ENCODE measurements at places on chromosomes 2 and 18. TPM values are rescaled to one million over a fixed set of nuclear protein-coding genes. Genes with fewer than 3 reads are reported as not detected.

DES gene
- 3.5 TPM for total RNA-seq

DNA sequence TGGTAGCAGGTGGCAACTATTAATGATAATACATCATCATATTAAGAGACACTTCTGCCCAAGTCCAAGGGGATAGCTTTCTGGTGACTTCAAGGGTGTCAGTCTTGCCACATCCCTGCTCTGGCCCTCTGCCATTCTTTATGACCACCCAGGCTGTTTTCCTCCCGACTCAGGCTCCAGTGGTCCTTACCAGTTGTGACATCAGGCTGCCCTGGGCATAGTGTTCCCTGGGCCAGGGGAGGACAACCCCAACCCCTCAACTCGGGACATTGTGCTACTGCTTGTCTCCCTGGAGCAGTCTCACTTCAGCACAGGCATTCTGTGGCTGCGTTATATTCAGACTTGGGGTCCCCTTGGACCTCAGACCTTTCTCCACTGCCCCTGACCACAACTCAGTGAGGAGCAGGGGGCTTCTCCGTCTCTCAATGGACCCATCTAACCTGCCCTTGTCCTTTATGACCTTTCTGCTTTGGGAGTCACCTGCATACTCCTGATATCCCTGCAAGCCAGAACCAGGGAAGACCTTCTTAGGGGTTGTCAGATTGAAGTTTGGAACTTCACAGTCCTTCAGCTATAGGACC is 12.8 kb downstream of the DNAJB2 start:
- H3K27ac ChIP-seq = no peak overlapping the region
- no peaks in the 10 kb centered on the region for H3K36me3 ChIP-seq
- no peak for DNase-seq
- H3K27me3 ChIP-seq = peaks cover 43% of the 10 kb centered on the region
- peaks cover 15% of the 10 kb centered on the region for H3K4me1 ChIP-seq

GRCh38 chr2:232483923-232484627 is 3.6 kb downstream of the ECEL1 start:
- peaks cover 56% of the 10 kb centered on the region for H3K27me3 ChIP-seq
- H3K4me1 ChIP-seq = peaks cover 11% of the 10 kb centered on the region
- no peak overlapping the region for H3K4me3 ChIP-seq
- no peaks in the 10 kb centered on the region for H3K36me3 ChIP-seq

DNA sequence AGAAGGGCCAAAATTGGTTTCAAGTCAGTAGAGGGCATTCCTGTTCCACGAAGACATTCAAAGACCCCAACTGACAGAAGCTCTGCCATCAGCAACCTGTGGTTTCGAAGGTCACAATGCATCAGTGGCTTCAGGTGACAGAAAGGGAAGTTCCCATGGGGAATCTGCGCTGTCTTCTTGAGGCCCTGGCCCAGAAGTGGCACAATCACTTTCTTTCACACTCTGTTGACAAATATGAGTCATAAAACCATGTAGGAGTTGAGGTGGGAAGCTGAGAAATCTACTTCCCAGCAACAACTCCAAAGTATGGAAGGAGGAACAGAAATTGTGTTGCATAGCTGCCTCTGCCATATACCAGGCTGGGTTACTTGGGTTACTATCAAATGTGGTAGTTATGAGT is 621.1 kb upstream of the FANCL start:
- peaks cover 9% of the 10 kb centered on the region for H3K27me3 ChIP-seq
- H3K4me1 ChIP-seq = peaks cover 32% of the 10 kb centered on the region
- no peak for DNase-seq
- no peaks in the 10 kb centered on the region for H3K36me3 ChIP-seq

- peaks cover 6% of the 10 kb centered on the region for H3K36me3 ChIP-seq
- H3K4me3 ChIP-seq = no peak overlapping the region
- H3K27me3 ChIP-seq = peaks cover 23% of the 10 kb centered on the region
- DNase-seq = no peak
- H3K4me1 ChIP-seq = peaks cover 2% of the 10 kb centered on the region
These were observed 172.0 kb downstream of the MGAT5 start for GRCh38 chr2:134425724-134426496.

DNA sequence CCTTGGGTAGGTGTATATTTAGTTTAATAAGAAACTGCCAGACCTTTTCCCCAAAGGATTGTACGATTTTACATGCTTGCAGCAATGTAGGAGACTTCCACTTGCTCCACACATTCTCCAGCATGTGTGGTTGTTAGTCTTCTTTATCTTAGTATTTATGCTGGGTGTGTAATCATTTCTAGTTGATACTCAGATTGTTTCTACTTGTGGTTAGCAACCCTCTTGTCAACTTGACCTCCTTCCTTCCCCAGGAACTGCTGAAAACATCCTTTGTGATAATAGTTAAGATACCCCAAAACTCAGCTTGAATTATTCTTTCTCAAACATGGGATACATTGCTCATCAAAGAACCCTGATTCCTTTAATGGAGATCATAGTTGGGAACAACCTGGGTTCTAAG is 37.2 kb upstream of the CYBRD1 start:
- H3K27ac ChIP-seq = peak overlapping the region; percentile 12
- DNase-seq = no peak
- peaks cover 17% of the 10 kb centered on the region for H3K36me3 ChIP-seq
- no peak overlapping the region for H3K4me3 ChIP-seq

GRCh38 chr2:55511508-55512124 is 7.9 kb upstream of the CFAP36 start:
- no peaks in the 10 kb centered on the region for H3K27me3 ChIP-seq
- H3K36me3 ChIP-seq = no peaks in the 10 kb centered on the region
- H3K4me3 ChIP-seq = no peak overlapping the region
- DNase-seq = peak; percentile 20
- no peaks in the 10 kb centered on the region for H3K4me1 ChIP-seq
- no peak overlapping the region for H3K27ac ChIP-seq

GRCh38 chr2:117720765-117721164 is 93.7 kb upstream of the DDX18 start:
- no peak overlapping the region for H3K27ac ChIP-seq
- H3K4me1 ChIP-seq = peaks cover 4% of the 10 kb centered on the region
- peaks cover 4% of the 10 kb centered on the region for H3K36me3 ChIP-seq
- no peaks in the 10 kb centered on the region for H3K27me3 ChIP-seq
- no peak overlapping the region for H3K4me3 ChIP-seq
- no peak for DNase-seq

DNA sequence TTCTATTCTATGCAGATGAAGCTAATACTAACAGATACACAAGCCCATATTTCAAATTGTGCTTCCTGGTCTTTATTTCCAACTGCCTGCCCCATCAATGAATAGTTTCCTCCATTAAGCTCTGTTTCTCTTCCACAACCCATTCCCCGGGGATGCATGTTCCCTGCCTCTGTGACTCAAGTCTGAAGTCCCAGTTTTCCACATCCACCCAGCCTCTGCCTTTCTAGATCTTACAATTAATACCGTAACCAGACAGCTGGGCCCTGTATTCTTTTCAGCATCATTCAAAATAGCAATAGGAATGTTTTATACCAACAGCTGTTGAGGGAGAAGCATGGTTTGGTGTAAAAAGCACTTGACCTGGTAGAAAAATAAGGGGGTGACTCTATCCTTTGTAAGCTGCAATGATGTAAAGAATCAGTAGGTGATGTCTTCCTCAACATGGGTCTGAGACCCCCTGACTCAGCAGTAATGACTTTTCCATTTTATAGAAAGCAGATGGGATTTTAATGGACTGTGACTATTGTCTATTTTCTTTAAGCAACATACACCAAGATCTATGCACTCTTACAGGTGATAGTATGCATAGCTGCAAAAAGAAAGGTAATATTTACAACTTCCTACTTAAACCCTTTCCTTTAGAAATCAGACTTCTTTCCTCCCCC is 46.1 kb upstream of the DAPL1 start:
- DNase-seq = no peak
- no peak overlapping the region for H3K4me3 ChIP-seq
- H3K27ac ChIP-seq = no peak overlapping the region
- no peaks in the 10 kb centered on the region for H3K36me3 ChIP-seq
